ENCODE measurements at places on chromosomes 5 and 9. TPM values are rescaled to one million over a fixed set of nuclear protein-coding genes. Genes with fewer than 3 reads are reported as not detected.

DNA sequence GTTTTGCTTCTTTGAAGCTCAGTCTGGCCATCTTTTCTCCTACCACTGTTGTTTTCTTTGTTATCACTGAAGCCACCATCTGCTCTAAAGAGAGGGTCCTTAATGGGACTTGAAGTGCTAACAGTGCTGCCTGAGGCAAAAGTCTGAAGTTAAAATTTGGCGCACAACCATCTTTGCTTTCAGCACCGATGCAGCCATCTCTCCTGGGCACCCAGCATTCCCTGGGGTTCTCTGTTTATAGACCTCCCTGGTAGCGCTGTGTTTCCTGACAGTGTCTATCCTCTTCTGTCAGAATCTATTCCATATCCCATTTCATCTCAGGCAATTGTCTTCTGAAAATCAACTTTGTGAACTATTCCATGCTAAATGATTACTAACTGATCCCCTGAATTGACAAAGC, 491.5 kb upstream of the MPDZ start:
- DNase-seq, result no peak

The PLCXD3 gene
- 1.6 TPM for polyA plus RNA-seq

The CEMIP2 gene
- polyA plus RNA-seq, result 146 TPM

GRCh38 chr9:76733096-76733495, 31.1 kb upstream of the PCA3 start:
- DNase-seq, result no peak

GRCh38 chr5:3265131-3265885, 330.3 kb upstream of the IRX1 start:
- no peak for DNase-seq

GRCh38 chr9:18472841-18473251, 1.1 kb upstream of the ADAMTSL1 start:
- no peak for DNase-seq
